ENCODE measurements at places on chromosomes 4 and X.

GRCh38 chr4:172412851-172413580 is 599.8 kb downstream of the GALNTL6 start:
- DNase-seq: no peak

DNA sequence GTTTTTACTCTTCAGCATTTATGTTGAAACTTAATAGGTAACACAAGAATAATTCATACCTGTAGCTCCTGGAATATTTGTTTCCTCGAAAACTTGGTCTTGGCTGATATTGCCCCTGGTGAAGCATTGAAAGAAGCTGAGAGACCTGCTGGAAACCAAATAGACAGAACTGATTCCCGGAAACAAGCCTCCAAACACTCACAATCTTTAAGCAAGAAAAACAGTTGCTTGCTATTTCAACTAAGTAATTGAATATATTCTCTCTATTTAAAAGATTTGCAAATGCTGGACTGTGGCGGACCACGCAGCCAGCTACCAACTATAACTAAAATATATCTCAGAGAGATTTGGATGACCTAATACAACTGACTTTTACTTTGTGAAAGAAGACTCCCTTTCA is 3.6 kb downstream of the PCDH18 start:
- no peak for DNase-seq

- no peak for DNase-seq
These were observed 78.2 kb downstream of the AFAP1 start for GRCh38 chr4:7861440-7861881.

DNA sequence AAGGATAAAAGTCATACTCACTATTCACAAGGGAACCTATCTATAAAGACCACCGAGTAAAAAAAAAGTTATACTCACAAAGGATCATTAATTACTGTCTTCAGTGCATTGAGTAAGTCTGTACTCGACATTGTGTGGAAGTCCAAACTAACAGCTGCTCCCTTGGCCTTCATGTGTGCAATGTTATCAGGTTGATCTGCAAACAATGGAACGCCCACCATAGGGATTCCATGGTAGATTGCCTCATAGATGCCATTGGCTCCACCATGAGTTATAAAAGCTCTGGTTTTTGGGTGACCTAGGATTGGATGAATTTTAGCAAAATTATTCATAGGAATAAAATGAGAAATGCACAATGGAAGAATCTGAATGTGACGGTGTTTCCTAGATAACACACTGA is 10.6 kb downstream of the UGT2B4 start:
- DNase-seq: no peak

DNA sequence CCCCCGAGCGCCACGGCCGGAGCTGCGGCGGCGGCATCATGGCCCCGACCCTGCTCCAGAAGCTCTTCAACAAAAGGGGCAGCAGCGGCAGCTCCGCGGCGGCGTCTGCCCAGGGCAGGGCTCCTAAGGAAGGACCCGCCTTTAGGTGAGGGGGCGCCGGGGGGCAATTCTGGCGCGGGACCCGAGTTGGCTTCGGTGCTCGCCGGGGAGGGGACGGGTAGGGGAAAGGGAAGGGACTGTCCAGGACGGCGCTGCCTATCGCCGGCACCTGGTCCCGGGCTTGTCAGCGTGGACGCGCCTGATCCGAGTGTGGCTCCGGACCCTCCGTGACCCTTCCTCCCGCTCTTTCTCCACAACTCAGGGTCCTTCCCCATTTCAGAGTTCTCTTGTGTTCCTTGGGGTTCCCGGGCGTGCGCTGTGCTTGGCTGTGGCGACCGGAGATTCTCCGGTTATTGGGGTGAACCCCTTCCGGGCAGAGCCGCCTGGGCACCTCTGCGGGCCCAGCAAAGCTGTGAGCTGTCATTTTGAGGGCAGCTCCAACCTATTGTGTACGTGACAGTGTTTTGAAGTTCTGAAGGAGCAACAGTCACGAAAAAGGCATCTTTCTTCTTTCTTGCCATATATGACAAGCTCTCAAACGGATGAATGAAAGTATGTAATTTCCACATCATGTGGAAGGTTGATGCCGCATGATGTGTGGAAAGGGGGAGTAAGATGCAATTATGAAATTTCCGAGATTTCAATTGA is 522 bp downstream of the FNIP2 start:
- DNase-seq: no peak

GRCh38 chr4:152172146-152172545 is 363.7 kb downstream of the FBXW7 start:
- no peak for DNase-seq
